Thyroid gland (tissue), 4 donors: ENCODE measurements at places on chromosomes 1 and 21. TPM values are rescaled to one million over a fixed set of nuclear protein-coding genes. Genes with fewer than 3 reads are reported as not detected.

LIN28A gene
- not detected for total RNA-seq

OLIG2 gene
- 0.11 TPM for total RNA-seq

SLC44A3 gene
- 4.0 TPM for total RNA-seq

AADACL4 gene
- not detected for total RNA-seq

PTPN14 gene
- total RNA-seq: 30.4 TPM

B3GALT2 gene
- total RNA-seq: 0.67 TPM

ESRRG gene
- total RNA-seq: 21.8 TPM

KLHDC8A gene
- 2.0 TPM for total RNA-seq

- no peak overlapping the region for H3K27ac ChIP-seq
- DNase-seq: no peak
- H3K27me3 ChIP-seq: no peaks in the 10 kb centered on the region
- peaks cover 30% of the 10 kb centered on the region for H3K4me1 ChIP-seq
- H3K36me3 ChIP-seq: no peaks in the 10 kb centered on the region
Measured at GRCh38 chr1:208135354-208135753, 108.8 kb downstream of the PLXNA2 start.

GRCh38 chr1:33516428-33516827 is 44.0 kb downstream of the ZSCAN20 start:
- H3K4me3 ChIP-seq: no peak overlapping the region
- DNase-seq: no peak
- no peaks in the 10 kb centered on the region for H3K36me3 ChIP-seq
- H3K4me1 ChIP-seq: no peaks in the 10 kb centered on the region

GRCh38 chr21:24200052-24200451 is 1407.2 kb downstream of the MRPL39 start:
- H3K36me3 ChIP-seq: no peaks in the 10 kb centered on the region
- no peak for DNase-seq
- H3K27me3 ChIP-seq: no peaks in the 10 kb centered on the region
- no peaks in the 10 kb centered on the region for H3K4me1 ChIP-seq

DNA sequence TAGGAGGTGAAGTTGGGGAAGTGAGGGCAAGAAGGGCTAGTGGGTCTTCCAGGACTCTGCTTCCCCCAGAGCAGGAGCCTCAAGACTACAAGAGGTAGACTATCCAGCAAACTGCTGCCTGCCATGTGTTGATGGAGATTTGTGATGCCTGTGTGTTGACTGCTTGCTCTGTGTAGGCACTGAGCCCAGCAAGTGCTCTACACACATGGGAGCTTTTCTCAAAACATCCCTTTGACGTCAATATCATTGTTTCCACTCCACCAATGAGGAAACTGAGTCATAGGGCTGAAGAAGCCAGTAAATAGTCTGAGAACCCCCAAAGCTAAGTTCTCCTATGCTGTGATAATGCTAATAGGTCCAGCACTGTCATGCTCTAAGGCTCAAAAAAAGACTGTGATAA is 207.2 kb upstream of the NFIA start:
- H3K4me1 ChIP-seq: no peaks in the 10 kb centered on the region
- H3K27me3 ChIP-seq: no peaks in the 10 kb centered on the region

DNA sequence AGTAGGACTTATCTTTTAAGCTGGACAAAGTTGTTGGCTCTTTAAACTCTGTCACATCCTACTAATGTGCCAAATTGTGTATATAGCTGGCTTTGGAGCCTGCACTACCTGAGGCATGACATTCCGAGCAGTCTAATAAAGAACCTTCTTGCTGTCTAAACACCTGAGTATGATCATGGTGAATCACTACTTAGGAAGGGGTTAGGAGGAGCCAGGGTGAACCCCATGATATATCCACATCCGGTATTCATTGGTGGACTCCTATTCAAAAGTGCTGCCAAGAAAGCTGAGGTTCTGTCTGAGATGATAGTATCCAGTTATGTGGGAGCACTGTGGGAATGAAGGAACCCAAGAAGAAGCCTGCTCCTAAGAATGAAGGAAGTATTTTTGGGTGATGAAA is 27.1 kb downstream of the CRNN start:
- DNase-seq: no peak
- no peak overlapping the region for H3K27ac ChIP-seq
- H3K36me3 ChIP-seq: no peaks in the 10 kb centered on the region
- H3K4me1 ChIP-seq: no peaks in the 10 kb centered on the region
- H3K4me3 ChIP-seq: no peak overlapping the region

DNA sequence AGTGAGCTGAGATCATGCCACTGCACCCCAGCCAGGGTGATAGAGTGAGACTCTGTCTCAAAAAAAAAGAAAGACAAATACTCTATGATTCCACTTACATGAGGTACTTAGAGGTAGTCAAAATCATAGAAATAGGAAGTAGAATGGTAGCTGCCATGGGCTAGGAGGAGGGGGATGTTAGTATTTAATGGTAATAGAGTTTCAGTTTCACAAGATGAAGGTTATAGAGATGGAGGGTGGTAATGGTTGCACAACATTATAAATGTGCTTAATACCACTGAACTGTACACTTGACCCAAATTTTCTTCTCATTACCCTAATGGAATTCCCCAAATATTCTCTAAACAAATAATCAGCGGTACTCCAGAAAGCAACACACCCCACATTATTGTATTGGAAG is 12.8 kb downstream of the EIF2B3 start:
- no peaks in the 10 kb centered on the region for H3K27me3 ChIP-seq
- DNase-seq: no peak
- H3K27ac ChIP-seq: no peak overlapping the region
- no peaks in the 10 kb centered on the region for H3K4me1 ChIP-seq
- H3K36me3 ChIP-seq: peaks cover 13% of the 10 kb centered on the region

DNA sequence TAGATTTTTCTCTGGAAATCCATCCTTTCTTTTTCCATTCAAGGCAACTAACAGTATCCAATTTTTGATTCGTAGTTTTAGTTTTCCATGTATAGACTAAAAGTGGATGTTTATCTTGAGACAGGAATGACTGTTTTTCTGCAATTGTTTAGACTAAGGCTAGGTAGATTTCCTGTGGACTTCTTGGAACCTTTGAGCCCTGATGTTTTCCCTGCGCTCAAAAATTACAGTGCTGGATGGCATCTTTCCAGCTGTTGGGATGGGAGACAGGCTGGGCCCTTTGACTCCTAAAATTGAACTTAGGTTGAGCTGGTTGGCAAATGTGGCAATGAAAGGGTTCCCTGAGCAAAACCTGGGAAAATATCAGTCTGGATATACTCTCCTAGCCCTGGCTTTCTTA is 180.4 kb downstream of the DHRS3 start:
- no peaks in the 10 kb centered on the region for H3K36me3 ChIP-seq
- no peaks in the 10 kb centered on the region for H3K27me3 ChIP-seq
- no peak overlapping the region for H3K27ac ChIP-seq
- DNase-seq: no peak

DNA sequence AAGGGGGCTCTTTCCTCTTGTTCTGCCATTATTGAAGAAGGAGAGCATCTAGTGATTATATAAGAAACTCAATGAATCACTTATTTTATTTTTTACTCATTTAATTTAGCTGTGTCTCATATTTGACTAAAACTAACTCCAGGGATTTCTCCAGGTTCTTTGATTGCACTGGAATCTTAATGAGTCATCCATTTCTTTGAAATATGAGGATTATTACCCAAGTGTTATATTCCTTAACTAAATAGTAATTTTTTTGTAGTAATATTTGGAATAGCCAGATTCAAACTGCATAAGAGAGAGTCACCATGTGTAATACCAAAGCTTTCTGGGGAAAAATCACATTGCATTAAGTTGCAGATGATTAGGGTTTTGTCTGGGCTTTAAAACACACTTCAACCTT is 59.5 kb downstream of the NTMT2 start:
- H3K27ac ChIP-seq: no peak overlapping the region
- no peaks in the 10 kb centered on the region for H3K36me3 ChIP-seq
- no peak for DNase-seq
- H3K4me3 ChIP-seq: no peak overlapping the region
- H3K4me1 ChIP-seq: no peaks in the 10 kb centered on the region
- H3K27me3 ChIP-seq: no peaks in the 10 kb centered on the region

DNA sequence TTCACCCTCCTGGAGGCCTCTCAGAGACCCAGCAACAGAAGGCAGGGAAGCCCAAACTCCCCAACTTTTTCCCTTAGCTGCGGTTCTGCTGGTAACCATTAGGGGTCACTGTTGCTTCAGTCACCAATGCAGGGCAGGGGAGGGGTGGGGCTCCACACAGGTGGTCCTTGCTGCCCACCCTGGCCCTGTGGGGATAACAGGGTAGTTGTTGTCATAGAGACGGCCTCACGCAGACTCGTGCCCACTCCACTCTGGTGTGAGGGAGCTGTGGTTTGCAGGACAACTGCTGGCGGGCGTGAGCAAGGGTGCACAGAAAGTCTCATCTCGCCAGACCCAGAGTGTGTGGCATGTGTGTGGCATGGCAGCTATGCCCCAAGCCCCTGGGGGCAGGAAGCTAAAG is 19.9 kb downstream of the INSRR start:
- no peaks in the 10 kb centered on the region for H3K4me1 ChIP-seq
- no peak overlapping the region for H3K4me3 ChIP-seq
- no peaks in the 10 kb centered on the region for H3K27me3 ChIP-seq
- no peak overlapping the region for H3K27ac ChIP-seq
- DNase-seq: no peak

GRCh38 chr1:93471911-93472310 is 24.0 kb downstream of the FNBP1L start:
- DNase-seq: no peak
- no peak overlapping the region for H3K4me3 ChIP-seq
- H3K27me3 ChIP-seq: no peaks in the 10 kb centered on the region
- no peaks in the 10 kb centered on the region for H3K36me3 ChIP-seq
- H3K4me1 ChIP-seq: peaks cover 10% of the 10 kb centered on the region
- H3K27ac ChIP-seq: peak overlapping the region; percentile 47

GRCh38 chr1:230992100-230992774 is 13.3 kb downstream of the ARV1 start:
- H3K36me3 ChIP-seq: peaks cover 12% of the 10 kb centered on the region
- no peaks in the 10 kb centered on the region for H3K27me3 ChIP-seq
- peaks cover 28% of the 10 kb centered on the region for H3K4me1 ChIP-seq

- no peaks in the 10 kb centered on the region for H3K36me3 ChIP-seq
- peaks cover 14% of the 10 kb centered on the region for H3K4me1 ChIP-seq
- H3K27me3 ChIP-seq: no peaks in the 10 kb centered on the region
Measured at GRCh38 chr1:206814716-206815341, 42.5 kb upstream of the IL10 start.

GRCh38 chr1:70288166-70288565 is 66.4 kb downstream of the ANKRD13C start:
- DNase-seq: no peak
- no peak overlapping the region for H3K4me3 ChIP-seq
- H3K4me1 ChIP-seq: no peaks in the 10 kb centered on the region

DNA sequence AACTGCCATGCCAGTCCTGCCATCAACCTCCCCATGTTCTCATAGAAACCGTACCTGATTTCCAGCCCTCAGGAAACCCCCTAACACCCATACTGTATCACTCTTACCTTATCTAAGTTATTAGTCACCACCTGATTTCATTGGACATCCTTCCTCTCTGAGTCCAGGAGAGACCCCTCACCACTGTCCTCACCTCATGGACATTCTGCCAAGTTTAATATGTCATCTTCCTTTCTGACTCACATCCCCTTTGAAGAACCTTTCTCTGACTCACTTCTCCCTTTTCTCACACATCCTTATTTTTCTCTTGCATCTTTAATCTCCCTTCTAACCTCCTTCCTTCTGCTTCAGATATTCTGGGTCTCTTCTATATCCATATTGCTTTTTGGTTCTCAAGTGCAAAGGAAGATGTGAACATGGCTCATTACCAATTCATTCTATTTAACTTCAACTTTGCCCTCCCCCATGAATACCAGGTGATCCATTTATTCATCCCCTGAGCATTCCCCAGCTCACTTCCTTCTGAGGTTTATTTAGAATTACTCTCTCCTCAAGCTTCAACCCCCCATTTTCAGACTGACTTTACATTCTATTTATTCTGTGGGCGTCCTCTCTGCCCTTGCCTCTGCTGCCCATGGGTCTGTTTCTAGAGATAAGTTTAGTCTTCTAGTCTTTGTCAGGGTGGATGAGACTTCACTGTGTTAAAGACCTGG is 206.8 kb upstream of the ESRRG start:
- H3K27ac ChIP-seq: no peak overlapping the region
- H3K4me3 ChIP-seq: no peak overlapping the region
- H3K4me1 ChIP-seq: no peaks in the 10 kb centered on the region
- no peak for DNase-seq
- H3K36me3 ChIP-seq: no peaks in the 10 kb centered on the region

- no peak overlapping the region for H3K27ac ChIP-seq
- no peaks in the 10 kb centered on the region for H3K27me3 ChIP-seq
- DNase-seq: peak; percentile 22
- H3K36me3 ChIP-seq: no peaks in the 10 kb centered on the region
- no peak overlapping the region for H3K4me3 ChIP-seq
Measured at GRCh38 chr1:192489748-192490147, 85.8 kb upstream of the RGS1 start.

- no peaks in the 10 kb centered on the region for H3K36me3 ChIP-seq
- H3K4me1 ChIP-seq: no peaks in the 10 kb centered on the region
- H3K27ac ChIP-seq: no peak overlapping the region
- H3K27me3 ChIP-seq: no peaks in the 10 kb centered on the region
Measured at GRCh38 chr1:197671140-197671539, 104.1 kb downstream of the DENND1B start.

DNA sequence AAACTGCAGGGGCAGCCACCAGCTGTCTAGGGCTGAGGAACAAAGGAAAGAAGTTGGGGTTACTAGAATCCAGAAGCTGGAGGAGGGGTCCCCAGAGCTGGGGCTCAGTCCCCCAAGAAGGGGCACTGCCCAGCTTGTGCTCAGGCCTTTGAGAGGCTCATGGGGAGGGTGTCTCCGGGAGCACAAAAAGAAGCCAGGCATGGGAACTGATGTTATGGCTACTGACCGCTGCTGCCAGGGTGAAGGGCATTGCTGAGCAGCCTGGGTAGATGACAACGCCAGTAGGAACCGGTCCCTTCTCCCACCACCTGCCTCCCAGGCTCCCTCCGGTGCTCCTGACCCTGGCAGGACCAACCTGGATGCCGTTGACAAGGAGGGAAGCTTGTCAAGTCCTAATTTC is 762.5 kb upstream of the TPTE start:
- no peaks in the 10 kb centered on the region for H3K36me3 ChIP-seq
- no peak overlapping the region for H3K27ac ChIP-seq
- no peak for DNase-seq
- no peaks in the 10 kb centered on the region for H3K4me1 ChIP-seq
- no peak overlapping the region for H3K4me3 ChIP-seq

DNA sequence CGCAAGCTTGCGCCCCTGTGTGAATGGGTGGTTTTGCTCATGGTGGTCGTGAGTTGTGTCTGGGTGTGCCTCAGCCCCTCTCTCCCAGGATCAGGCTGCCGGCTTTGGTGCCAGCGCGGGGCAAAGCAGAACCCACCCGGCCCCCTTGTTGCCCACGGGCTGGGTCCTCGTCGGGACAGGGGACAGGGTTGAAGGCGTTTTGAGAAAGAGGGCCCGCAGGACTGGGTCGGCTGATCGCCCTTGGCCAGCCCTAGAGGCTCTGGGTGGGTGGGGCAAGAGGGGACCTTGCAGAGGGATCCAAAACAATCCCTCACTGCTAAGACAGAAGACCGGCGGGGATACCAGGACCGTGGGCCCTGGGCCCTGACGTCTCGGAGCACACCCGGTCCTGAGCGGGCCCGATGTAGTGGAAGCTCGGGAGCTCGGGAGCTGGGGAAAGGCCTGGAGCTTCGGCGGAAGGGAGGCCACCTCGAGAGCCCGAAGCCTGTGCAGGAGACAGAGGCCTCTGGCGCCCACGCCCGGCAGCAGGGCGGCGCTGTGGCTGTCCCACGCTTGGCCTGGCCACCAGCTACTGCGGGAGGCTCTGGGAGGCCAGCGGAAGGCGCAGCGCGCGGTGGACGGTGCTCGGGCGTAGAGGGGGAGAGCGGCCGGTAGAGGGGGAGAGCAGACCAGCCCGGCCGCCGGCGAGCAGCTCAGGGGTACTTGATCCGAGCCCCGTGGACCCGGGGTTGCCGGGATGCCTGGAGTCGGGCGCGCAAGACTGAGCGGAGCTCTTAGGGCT is 2.8 kb upstream of the ZNF678 start:
- H3K4me1 ChIP-seq: peaks cover 16% of the 10 kb centered on the region
- DNase-seq: no peak
- no peaks in the 10 kb centered on the region for H3K27me3 ChIP-seq
- no peaks in the 10 kb centered on the region for H3K36me3 ChIP-seq
- no peak overlapping the region for H3K4me3 ChIP-seq
